Lung (tissue), 17 donors: ENCODE measurements at places on chromosomes 6 and 20. TPM values are rescaled to one million over a fixed set of nuclear protein-coding genes. Genes with fewer than 3 reads are reported as not detected.

OTOR gene
- polyA plus RNA-seq, result not detected

SAMD3 gene
- polyA plus RNA-seq, result 1.2 TPM

SH3BGRL2 gene
- polyA plus RNA-seq, result 8.3 TPM

NHSL1 gene
- 5.2 TPM for polyA plus RNA-seq

BPIFA1 gene
- 153 TPM for polyA plus RNA-seq

RAD21L1 gene
- polyA plus RNA-seq, result 0.02 TPM

SLC17A5 gene
- 5.5 TPM for polyA plus RNA-seq

FAM217A gene
- polyA plus RNA-seq, result not detected

FRMD1 gene
- polyA plus RNA-seq, result 0.14 TPM

HLA-DRA gene
- 760 TPM for polyA plus RNA-seq

TRIM10 gene
- 0.12 TPM for polyA plus RNA-seq

OPRM1 gene
- not detected for polyA plus RNA-seq

VSX1 gene
- not detected for polyA plus RNA-seq

FHL5 gene
- polyA plus RNA-seq, result 5.4 TPM

TNXB gene
- 99.8 TPM for polyA plus RNA-seq

C20orf204 gene
- polyA plus RNA-seq, result 0.50 TPM

TSPO2 gene
- polyA plus RNA-seq, result 0.07 TPM

SLC13A3 gene
- polyA plus RNA-seq, result 1.1 TPM

MEP1A gene
- polyA plus RNA-seq, result 0.08 TPM

EFCAB8 gene
- polyA plus RNA-seq, result 0.08 TPM

CENPW gene
- 10.3 TPM for polyA plus RNA-seq

SLC22A16 gene
- 3.2 TPM for polyA plus RNA-seq

HLA-DOB gene
- 1.2 TPM for polyA plus RNA-seq

OVOL2 gene
- 2.7 TPM for polyA plus RNA-seq

NRSN1 gene
- not detected for polyA plus RNA-seq

FAM209B gene
- polyA plus RNA-seq, result 0.64 TPM

EPPIN gene
- 0.53 TPM for polyA plus RNA-seq

SLC2A10 gene
- 8.0 TPM for polyA plus RNA-seq

PLEKHG1 gene
- polyA plus RNA-seq, result 7.7 TPM

TNFRSF6B gene
- polyA plus RNA-seq, result 195 TPM

KHDRBS2 gene
- polyA plus RNA-seq, result 0.68 TPM

MAP7 gene
- 9.6 TPM for polyA plus RNA-seq

SLC22A2 gene
- not detected for polyA plus RNA-seq

CYP21A2 gene
- polyA plus RNA-seq, result 0.48 TPM

ACTL10 gene
- 3.1 TPM for polyA plus RNA-seq

BPIFB6 gene
- polyA plus RNA-seq, result not detected

RIPOR2 gene
- 97.6 TPM for polyA plus RNA-seq

TRIM40 gene
- not detected for polyA plus RNA-seq

COL9A1 gene
- polyA plus RNA-seq, result 0.02 TPM

WFDC8 gene
- not detected for polyA plus RNA-seq

FOXP4 gene
- 21.7 TPM for polyA plus RNA-seq

TFAP2D gene
- not detected for polyA plus RNA-seq
